ENCODE measurements at places on chromosomes 4 and X.

DNA sequence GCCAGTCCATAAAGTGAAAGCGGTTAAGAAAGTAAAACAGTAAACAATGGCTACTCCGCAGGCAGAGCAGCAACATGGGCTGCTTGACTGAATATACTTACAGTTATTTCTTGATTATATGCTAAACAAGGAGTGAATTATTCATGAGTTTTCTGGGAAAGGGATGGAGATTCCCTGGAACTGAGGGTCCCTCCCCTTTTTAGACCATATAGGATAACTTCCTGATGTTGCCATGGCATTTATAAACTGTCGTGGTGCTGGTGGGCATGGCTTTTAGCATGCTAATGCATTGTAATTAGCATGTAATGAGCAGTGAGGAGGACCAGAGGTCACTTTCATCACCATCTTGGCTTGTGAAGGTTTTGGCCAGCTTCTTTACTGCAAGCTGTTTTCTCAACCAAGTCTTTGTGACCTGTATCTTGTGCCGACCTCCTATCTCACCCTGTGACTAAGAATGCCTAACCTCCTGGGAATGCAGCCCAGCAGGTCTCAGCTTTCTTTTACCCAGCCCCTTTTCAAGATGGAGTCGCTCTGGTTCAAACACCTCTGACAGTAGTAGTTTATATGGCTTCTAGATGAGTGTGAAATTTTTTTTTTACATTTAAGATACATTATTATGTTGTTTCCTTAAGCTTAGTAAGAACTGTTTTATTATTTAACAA, 514.8 kb upstream of the TENM3 start:
- no peak for DNase-seq

DNA sequence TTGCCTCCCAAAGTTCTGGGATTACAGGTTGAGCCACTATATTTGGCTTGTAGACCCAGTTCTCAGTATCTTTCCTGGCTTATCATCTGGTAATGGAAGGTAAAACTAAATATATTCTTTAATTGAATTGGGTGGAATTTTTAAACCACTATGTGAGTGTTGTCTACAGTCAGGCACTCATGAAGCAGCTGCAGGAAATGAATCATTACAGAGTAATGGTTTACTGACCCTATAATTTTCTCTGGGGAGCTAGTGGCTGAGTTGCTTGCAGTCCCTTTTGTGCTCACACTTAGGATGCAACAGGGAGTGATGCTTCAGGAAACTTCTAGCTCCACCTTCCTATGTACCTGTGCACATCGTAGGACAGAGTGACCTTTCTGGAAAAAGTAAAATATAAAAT, 4.1 kb upstream of the UGT2B7 start:
- DNase-seq = no peak

GRCh38 chr4:105707782-105708180, 708 bp downstream of the INTS12 start:
- DNase-seq = no peak

DNA sequence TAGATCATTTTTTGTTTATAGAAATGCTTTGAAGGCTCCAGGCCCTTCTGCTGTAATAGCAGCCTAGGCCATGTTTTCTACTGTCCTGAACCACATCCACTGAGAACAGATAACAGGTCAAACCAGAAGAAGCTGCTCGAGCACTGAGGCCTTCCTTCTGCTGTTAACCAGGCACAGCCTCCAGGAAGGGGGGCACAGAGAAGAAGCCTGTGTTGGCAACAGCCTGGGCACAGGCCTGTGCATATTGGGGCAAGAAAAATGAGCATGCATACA, 37.4 kb upstream of the PDK3 start:
- DNase-seq = no peak

DNA sequence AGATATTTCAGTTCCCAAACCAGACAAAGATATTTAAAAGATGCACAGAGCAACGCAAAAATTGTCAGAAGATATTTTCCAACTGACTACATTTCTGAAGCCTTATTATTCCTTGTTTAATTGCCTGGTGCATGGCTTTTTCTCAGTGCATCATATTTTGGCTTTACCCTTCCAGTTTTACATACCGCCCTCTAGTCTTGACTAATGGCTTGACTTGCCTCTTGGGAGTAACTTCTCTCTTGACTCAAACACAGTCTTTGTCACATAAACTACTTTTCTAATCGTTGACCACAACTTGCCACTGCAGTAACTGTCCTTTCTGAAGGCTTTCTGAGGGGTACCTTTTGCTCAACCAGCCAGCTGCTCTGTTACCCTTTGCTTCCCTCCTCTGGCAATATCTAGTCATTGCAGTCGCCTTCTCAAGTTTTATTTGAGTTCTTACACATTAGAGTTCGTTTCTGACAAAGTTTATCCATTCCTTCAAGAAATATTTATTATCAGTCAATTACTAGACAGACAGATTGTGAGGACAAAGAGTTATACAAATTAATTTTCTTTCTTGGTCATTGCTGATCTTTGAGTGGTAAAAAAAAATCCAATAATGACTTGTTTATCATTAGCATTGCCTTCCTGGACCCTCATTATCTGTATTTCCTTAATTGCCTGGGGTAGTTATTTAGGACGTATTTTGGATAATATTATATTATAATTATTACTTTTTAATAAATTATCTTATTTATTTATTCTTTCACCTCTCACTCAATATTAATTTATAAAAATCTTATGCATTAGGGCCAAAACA, 506.9 kb upstream of the PCDH10 start:
- DNase-seq = peak; percentile 55

GRCh38 chr4:104532677-104533076, 38.0 kb upstream of the CXXC4 start:
- no peak for DNase-seq

DNA sequence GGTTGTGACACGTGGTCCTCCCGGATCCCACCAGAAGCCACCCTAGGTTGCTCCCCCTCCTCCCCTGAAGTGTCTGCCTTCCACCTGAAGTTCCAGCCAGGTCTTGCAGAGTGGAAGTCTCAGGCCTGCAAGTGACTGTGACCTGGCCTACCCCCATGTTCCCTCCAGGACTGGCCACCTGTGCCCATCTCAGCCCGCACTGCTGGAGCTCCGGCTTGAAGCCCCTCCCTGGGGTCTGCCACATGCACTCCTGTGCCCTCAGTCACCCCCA, 6.1 kb upstream of the HGFAC start:
- DNase-seq = no peak

- no peak for DNase-seq
These were observed 236.9 kb downstream of the AR start for GRCh38 chrX:67780694-67781109.

GRCh38 chr4:147648656-147649055, 31.5 kb downstream of the TMEM184C start:
- DNase-seq = no peak

DNA sequence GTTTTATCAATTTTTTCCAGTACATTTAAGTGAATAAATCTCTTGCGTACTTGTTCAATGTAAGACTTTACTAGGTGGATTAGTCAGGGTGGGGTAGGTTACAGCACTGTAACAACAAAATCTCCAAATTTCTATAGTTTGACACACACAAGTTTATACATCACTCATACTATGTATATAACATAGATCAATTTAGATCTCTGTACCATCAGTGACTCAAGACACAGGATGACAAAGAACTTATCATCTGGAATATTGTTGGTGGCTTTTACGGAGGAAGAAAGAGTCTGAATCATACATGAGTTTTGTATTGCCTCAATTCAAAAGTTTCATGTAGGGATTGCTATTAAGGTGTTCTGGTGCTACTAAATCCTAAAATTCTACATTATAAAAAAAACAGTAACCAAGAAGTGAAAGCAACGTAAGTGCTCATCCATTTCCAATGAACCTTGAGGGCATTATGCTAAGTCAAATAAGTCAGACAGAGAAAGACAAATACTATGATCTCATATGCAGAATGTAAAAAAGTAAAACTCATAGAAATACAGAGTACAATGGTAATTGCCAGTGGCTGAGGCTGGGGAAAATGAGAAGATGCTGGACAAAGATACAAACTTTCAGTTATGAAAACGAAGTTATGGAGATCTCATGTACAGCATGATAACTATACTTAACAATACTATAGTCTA, 98.0 kb upstream of the DKK2 start:
- DNase-seq = no peak

GRCh38 chr4:161172396-161173026, 991.3 kb downstream of the FSTL5 start:
- no peak for DNase-seq

DNA sequence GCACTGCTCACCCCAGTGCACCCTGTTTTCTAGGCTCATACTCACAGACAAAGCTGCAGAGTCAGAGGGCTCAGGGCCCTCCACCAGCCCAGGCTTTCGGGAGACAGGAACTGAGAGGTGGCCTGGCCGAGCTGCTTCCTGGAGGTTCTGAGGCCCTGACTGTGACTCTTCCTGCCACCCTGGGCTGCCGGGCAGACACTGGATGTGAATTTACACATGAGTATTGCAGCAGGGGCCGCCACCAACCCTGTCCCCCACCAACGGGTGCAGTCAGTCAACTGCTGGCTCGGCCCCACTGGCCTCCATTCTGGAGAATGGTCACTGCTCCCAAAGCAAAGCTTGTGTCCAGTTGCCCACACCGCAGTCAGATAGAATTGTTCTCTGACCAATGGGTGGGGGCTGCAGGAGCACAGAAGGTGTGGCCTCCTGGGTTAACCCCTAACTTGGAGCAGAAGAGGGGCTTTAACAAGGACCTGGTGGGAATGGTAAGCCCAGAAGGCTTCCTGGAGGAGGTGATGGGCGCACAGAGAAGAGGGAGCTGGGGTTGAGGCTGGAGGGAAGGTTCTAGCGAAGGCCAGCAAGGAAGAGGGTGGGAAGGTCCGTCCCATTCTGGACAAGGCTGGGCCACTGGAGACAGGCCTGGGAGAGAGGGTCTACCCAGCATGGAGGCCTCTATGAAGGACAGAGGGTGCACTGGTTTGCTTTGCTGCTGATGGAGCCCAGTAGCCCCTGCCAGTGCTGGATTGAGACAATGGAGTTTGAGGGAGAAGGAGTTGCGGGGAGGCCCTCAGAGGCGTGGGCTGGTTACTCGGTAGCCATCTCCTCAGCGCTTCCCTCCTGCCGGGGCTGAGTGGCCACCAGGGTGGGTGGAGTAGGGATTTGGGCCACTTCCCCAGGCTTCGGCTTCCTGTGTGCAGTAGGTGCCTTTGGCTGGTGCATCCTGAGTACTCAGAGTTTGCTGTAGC, 135.3 kb downstream of the CPZ start:
- no peak for DNase-seq

DNA sequence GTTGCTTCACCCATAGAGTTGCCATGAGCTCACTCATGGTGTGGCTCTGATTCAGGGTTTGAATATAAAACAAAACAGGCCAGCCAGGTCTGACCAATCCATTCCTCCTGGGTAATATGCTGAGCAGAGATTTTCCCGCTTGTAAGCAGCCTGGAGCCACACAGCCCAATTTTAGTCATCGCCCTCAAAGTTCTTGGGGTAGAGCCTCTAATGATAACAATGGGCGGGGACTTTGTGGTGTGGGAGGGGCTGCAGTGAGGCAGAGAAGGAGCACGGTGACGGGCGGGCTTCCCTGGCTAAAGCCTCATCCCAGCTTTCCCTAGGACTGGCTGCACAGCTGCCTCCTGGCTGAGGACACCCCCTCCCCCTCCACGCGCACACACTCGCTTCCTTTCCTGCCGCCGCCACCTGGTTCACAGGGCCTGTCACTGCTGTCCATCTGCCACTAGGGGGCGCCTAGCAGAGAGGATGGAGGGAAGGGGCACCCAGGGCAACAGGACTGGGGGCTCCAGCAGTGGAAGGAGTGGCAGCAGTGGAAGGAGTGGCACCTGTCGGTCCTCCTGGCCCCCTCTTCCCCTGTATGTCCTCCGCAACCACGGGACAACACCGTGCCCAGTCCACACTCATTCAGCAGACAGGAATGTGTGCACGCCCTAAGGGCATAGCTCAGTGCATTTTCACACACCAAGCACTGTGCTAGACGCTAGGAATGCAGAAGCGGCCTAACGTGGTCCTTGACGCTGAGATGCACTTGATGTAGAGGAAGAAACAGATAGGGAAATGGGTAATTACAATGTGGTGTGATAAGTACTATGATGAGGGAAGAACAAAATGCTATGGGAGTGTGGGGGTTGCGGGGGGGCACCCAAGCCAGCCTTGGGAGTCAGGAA, 26.8 kb downstream of the PRPS1 start:
- DNase-seq = no peak

DNA sequence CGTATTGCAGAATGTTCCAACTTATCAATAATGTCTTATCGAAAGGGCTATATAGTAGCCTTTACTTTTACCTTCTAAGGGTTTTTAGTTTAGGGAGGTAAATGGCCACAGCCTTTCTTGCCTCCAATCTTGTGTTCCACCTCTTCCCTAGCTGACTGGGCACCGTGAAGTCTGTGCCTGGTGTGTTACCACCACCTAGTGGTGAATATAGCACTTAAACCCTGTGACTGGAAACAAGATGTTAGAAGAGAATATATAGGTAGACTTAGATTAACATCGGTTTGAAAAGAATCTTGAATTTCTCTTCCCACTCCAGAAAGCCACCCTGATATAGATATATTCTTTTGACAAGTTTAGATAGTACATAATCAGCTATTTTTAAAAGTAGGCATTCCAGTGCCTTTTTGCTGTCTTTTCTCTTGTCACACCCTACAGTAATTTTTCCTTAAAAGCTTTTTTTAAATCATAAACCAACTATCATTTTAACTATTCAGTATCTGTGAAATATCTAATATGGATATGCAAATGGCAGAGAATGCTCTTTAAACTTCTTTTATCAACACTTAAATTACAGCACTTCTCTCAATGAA, 27.8 kb upstream of the ADH7 start:
- DNase-seq = peak; percentile 66

DNA sequence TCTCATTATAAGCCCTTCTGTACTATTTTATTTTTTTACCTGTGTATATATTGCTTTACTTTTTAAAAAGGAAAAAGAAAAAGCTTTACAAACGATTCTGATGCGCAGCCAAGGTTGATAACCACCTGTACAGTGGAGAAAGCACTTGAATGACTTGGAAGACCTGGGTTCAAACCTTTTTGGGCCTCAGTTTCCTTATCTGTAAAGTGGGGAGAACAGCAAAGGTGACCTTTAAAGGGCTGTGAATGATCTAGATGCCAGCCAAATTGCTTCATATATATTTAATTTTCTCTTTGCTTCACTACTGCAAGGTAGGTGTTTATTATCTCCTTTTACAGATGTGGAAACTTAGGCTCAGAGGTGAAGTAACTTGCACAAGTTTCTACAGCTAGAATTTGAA, 45.0 kb downstream of the SMC1A start:
- DNase-seq = no peak

GRCh38 chr4:8167291-8167690, 8.7 kb upstream of the ABLIM2 start:
- DNase-seq = no peak

DNA sequence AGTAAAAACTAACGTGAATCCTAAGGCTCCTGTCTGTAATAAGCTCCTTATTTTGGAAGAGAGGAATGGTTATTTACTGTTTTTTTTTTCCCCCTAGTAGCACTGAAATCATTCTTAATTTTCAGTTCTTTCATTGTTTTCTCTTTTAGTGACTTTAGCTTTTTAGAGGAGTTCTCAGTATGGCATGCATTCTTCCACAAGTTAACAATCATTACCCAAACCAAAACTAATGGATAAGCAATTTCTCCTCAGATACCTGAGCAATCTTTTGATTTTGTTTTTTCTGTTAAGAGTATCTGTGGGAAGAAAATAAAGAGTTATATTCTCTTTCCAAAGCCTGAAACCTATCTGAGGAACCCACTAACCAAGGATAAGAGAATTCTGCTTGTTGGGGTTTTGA, 16.7 kb upstream of the PPA2 start:
- no peak for DNase-seq

GRCh38 chrX:133544115-133544514, 128.8 kb upstream of the GPC4 start:
- DNase-seq = no peak

- no peak for DNase-seq
These were observed 6.0 kb downstream of the NDST4 start for GRCh38 chr4:115107411-115107810.
